Occipital lobe (tissue), 3 donors: ENCODE measurements at places on chromosomes 5 and 9.

DNA sequence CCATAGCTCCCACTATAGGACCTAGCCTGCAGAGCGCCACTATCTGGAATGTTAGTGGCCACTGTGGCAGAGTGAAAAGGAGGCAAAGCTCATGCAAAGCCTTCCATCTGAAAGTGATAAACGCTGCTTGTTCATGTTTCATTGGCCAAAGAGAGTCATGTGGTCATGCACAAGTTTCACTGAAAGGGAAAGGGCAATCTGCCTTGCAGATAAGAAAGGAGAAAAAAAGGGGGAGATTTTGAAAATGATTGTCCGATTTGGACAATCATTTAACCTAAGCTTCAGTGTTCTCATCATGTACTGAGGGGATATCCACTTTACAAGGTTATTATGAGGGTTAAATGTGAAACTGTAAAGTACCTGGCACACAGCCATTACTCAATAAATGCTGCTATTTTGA is 9.0 kb upstream of the MOB3B start:
- no peak for DNase-seq

DNA sequence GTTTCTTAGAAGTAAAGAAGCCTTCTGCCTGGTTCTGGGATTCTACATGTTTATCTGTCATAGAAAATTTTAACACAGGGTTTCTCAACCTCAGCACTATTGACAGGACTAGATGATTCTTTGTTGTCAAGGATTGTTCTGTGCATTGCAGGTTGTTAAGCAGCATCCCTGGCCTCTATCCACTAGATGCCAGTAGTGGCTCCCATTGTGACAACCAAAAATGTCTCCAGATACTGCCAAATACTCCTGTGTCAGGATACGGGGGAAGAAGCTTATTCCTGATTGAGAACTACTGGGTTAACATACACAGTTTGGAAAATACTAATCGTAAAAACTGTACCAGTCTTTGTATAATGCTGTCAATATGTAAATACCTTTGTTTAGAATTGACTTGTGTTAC is 167.1 kb downstream of the NIPBL start:
- peak; percentile 14 for DNase-seq

DNA sequence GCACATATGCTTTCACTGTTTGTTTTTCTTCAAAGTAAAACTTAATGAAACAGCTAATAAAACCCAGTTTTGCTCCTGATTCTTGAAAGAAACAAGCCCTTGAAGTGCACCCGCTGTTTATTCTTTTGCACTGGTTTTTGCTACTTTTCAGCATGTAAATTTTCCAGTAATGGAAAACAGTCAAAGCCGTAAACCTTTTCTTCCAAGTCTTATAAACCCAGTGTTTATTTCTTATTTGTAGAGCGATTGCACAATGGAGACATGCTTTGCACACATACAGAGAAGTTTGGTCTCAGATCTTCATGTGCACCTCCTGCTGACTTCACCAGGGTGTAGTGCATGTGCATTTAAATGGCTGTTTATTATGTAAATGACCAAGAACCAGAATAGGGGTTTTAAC is 51.8 kb downstream of the ATG10 start:
- DNase-seq = no peak

- no peak for DNase-seq
Observed at GRCh38 chr5:76196886-76197489, 113.8 kb downstream of the SV2C start.

- DNase-seq = no peak
Observed at GRCh38 chr9:75229605-75230332, 141.5 kb downstream of the OSTF1 start.

DNA sequence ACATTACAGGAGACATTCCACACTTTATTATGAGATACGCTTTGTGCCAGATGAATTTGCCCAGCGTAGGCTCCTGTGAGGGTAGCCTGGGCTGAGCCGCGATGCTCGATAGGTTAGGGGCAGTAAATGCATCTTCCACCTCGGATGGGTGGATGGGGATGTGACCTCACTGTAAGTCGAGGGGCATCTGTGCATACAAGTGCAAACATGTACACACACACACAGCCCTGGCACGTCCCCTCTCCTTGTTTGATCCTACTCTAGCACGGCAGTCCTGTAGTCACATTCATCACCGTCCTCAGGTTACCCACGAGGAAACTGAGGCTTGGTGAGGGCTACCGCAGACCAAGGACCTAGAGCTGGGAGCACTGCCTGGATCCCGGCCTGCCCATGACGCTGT is 166.8 kb downstream of the COL23A1 start:
- no peak for DNase-seq
